CD4-positive, alpha-beta T cell treated with Interleukin-6 for 4 hours (primary cell): ENCODE measurements at places on chromosomes 11 and 22.

GRCh38 chr11:7944123-7944522, 2.6 kb upstream of the OR10A3 start:
- DNase-seq, result no peak

GRCh38 chr22:24141586-24141985, 39.7 kb upstream of the SUSD2 start:
- DNase-seq, result peak; percentile 56

- no peak for DNase-seq
These were observed 122.1 kb downstream of the BCR start for GRCh38 chr22:23302171-23303002.

DNA sequence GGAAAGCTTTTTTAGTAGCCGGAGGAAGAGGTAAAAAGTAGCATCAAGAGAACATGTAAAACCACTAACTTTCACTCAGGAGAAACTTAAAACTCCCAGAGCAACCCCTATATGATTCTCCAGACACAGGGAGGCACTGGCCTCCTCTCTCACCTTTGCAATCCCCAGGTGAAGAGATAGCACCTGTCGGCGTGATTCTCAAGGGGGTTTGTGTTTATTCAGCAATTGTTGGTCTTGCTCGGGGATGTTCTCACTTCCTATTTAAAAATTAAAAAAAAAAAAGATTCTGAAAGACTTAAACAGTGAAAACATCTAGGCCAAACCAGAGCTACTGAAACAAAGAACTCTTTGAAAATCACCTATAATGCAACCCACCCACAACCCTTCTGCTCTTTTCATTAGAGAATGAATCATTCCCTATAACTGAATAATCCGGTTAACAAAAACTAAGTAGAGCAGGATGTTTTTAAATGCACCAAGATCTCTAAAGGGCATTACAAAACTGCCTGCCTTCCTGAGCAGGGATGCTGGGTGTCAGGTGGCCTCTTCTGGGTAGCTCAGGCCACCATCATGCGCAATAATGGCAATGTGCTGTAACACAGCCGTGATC, 24.9 kb downstream of the DHCR7 start:
- DNase-seq, result no peak

DNA sequence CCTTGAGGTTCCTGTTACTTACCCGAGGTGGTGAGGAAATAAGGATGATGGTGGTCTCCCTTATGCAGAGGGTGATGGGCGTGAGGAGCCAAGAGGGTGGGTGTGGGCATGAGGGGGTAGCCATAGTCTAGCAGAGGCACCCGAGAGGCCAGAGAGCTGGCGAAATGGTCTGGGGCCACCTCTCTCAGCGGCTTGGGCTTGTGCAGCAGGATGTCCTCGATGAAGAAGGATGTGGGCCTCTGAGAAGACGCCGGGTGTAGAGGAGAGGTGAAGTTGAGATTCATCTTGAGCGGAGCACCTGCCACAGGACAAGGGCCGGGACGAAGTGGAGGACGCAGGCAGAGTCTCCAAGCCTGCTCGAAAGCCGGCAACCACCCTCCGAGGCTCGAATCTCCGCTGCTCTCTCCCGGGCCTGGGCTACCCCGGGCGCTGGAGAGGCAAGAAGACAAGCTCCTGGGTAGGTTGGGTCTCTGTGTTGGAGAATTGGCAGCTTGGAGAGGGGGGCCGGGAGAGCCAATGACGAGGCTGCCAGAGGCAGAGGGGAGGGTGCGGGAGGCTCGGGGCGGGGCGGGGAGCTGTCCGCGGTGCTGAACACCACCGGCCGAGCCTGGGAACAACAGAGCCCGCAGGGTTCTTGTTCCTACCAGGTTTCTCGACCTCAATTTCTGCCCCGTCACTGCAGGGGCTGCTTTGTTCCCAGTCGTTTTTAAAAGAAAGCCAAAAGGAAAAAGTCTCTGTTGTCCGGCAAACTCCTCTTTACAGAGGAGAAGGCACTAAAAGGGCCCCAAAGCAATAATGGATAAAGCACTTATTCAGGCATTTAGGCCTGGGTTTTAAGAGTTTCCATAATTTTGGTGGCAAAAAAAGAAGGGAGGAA, at the start of gene BSX:
Gene BSX (minus strand): TSS at position 447 of the 877 bp plus-strand sequence. CDS start 163 bp downstream, at position 284.
- DNase-seq, result peak; percentile 48

DNA sequence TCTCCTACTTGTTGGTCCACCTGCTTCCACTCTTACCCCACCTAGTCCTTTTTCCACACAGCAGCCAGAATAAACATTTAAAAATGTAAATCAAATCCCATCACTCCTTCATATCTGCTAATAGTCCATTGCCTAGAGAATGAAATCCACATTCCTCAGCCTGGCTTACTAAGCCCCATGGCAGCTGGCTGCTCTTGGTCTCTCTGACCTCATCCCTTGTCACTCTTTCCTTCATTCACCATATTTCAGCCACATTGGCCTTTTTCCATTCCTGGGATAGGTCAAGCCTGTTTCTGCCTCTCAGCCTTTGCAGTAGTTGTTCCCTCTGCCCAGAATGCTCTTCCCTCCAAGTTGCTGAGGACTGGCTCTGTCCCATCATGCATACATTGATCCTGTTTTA, 512.8 kb downstream of the INSC start:
- DNase-seq, result no peak

DNA sequence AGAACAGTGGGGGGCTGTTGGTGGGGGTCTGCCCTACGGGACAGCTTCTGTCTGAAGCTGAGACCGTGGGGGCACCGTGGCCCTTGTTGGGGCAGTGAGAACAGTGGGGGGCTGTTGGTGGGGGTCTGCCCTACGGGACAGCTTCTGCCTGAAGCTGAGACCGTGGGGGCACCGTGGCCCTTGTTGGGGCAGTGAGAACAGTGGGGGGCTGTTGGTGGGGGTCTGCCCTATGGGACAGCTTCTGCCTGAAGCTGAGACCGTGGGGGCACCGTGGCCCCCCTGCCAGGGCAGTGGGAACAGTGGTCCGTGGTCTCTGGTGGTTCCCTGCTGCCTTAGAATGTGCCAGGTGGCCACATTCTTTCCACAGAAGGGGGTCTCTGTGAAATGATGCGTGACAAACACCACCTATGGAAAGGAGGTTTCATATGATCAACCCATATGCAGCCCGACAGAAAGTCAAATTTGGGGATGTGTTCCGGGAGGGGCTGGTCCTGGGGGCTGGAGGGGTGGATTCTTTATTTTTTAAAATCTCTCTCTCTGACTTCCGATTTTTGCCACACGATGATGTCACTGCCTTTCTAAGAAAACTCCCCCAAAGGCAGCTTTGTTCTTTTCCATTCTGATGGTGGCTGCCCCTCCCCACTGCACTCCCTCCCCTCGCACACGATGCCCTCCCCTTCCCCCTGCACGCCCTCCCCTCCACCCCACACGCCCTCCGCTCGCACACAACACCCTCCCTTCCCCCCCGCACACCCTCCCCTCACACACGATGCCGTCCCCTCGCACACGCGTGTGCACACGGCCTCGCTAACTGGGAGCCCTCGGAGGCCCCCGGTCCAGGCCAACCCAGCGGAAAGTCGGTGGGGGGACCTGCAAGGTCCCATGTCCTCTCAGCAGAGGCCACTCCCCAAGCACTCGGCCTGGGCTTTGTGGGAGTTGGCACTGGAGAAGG, 1186.5 kb downstream of the BRD1 start:
- DNase-seq, result no peak

- DNase-seq, result no peak
These were observed 13.2 kb upstream of the SHISAL1 start for GRCh38 chr22:44325718-44326490.

DNA sequence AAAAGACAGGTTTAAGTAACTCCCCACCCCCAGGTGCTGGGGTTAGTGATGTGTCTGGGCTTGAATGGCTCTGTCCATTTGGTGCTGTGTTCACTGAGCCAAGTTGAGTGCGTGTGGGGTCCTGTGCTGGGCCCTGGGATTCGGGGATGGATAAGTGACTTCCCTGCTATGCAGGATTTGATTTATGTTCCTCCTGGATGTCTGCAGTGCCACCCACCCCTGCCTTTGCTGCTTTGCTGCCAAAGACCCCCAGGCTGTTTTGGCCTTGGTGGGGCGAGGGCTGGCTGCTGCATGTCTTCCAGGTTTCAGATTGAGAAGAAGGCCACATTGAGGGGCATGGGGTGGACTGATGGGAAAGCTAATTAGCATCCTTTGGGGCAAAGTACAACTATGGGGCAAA, 77.9 kb upstream of the PARVG start:
- no peak for DNase-seq

DNA sequence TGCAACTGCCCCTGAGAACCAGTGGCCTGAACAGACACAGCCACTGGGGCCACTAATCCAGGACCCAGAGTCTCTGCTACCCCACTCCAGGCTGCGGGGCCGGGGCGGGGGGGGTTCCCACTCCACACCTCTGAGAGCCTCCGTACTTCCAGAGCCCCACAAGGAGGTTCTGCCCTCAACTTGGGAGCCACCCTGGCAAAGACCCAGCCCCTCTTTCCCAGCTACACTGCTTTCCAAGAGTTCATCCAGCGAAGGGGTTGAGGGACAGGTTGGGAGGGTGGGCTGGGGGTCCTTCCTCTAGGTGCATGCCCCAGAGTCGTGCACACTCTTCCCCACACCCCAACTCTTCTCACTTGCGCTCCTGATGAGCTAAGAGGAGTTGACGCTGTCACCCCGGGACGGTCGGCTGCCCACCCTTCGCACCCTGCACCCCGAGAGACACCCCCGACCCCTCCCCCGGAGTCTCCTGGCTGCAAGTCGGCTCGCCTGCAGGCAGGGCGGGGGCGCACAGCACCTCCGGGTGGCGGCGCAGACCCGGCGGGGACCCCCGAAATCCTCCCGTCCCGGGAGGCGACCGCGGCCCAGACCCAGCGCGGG, 531 bp downstream of the RAB3IL1 start:
- DNase-seq, result no peak

DNA sequence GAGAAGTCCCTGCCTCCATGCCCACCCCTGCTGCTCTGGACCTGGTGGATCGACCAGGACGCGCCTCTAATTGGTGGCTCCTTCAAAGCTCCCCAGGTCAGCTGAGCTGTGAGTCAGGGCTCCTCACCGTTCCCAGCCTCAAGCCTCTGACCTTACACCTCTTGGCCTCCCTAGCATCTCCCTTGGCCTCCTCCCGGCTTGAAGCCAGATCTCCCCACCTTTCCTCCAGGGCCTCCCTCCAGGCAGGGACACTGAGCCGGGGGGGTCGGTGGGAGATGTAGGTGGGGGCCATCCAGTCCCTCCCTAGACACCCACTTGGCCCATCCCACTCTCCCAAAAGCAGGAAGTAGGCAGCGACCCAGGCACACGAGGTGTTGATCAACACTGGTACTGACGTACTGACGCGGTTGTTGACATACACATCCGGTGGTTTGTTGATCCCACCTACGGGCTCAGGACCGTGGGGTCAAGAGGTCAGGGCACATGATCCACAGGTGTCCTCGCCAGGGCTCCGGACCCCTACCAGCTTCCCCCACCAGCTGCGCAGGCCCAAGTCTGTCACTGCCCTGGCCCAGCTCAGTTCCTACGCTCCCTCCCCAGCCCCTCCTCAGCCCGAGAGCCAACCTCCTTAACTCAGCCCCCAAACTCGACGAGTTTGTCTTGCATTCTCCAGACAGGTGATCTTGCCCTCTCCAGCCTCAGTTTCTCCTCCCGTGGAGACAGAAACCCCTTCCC, 802 bp downstream of the ATG2A start:
- DNase-seq, result peak; percentile 45

DNA sequence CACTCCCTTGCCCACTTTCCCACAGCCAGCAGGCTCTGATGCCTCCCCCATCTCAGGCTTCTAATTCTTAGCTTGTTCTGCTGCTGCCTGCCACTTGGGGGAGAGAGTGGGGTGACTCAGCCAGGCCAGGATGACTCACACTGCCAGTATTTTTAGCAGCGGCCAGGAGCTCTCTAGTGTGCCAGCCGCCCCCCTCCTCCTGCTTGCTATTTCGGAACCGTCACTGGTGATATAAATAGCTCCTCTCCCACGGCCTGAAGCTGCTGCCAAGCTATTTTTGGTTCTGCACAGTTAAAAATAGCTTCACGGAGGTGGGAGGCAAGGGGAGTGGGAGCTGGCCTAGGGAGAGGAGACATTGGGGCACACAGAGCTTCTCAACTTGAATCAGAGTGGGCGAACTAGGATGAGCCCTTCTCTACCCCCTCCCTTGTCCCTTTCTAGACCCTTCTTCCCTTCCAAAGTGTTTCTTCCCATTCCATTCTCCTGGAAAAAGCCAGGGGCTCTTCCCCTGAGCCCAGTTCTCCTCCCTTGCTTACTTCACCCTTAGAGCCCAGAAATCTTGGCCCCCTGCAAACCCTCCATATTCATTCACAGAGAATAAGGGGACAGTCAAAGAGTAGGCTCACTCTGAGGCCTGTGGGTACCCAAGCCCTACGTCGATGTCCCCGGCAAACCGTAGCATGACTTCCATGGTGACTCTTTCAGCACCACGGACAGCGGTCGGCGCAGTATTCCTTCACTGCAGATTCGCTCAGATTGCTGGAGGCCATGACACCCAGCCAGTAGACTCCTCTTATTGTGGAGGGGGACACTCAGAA, 2.5 kb upstream of the NPAS4 start:
- DNase-seq, result peak; percentile 56

GRCh38 chr22:22387386-22387736, 121.2 kb downstream of the ZNF280B start:
- no peak for DNase-seq

- no peak for DNase-seq
These were observed 29.6 kb downstream of the CTSC start for GRCh38 chr11:88307749-88308425.

DNA sequence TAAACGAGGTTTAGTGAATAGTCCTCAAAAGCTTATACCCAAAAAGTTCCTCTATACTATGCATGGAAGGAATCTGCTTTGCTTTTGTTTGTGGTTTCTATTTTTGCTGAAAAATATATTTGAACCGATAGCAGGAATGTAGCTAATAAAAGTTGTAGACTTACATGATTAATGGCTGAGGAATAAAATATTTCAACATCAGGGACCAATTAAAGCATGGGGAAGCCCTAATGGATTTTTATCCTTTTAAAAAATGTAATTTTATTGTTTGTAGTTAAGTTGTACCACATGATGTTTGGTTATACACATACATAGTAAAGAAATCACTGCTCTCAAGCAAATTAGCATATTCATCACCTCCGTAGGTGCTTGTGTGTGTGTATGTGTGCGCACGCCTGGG, 295.3 kb upstream of the CNTN5 start:
- no peak for DNase-seq

DNA sequence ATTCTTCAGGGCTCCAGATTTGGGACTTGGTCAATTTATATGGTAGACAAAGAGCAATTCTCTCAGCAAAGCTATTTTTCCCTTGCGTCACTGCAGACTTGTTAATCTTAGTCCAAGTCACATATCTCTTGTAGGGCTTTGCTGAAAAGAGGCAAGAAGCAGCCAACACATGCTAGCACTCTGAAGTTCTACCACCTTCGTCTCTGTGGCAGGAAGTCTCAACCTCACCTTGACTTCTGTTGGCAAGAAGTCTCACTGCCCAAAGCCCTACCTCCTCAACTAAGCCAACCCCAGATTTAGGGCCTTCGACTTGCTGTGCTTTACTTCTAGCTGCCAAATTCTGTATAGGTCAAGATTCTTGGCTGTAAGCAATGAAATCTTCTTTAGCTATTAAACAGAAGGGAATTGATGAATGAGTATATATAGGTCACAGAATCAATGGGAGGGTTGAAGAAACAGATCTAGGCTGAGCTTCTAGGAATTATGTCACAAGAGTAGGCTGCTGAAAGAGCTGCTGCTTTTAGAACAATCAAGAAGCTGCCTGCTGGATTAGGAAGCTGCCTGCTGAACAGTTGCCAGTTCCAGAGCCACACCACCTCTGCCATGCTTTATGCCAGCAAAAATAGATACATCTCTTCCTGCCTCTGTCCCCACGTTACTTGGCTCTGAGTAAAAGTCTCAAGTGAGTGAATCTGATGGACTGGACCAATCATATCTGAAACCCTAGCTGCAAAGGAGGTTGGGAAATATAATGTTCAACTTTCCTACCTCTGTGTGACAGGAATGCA, 17.6 kb upstream of the NCR3LG1 start:
- peak; percentile 2 for DNase-seq

GRCh38 chr22:39522567-39523300, 2.4 kb downstream of the ATF4 start:
- DNase-seq, result no peak
